Prostate gland (tissue), 2 donors: ENCODE measurements at places on chromosomes 5 and 9. TPM values are rescaled to one million over a fixed set of nuclear protein-coding genes. Genes with fewer than 3 reads are reported as not detected.

DNA sequence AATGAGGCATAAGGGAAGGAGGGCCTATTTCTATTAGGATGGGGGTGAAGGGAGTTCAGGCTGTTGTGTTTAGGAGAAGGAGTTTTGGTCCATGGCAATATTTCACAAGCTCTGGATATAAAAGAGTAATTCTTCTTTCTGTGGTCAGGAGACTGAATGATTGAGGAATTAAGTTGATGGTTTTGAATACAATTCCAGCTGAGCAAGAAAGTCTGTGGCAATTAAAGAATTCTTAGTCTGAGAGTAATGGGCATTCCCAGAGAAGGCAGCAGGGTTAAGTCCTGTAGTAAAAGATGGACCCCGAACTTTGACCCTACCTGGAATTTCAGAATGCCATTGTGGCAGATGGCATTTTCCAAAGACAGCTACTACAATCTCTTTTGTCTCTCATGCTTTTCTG, 202.6 kb downstream of the TLE4 start:
- no peak overlapping the region for H3K4me3 ChIP-seq
- H3K27me3 ChIP-seq, result no peaks in the 10 kb centered on the region
- no peak overlapping the region for H3K27ac ChIP-seq
- no peaks in the 10 kb centered on the region for H3K4me1 ChIP-seq
- H3K36me3 ChIP-seq, result no peaks in the 10 kb centered on the region

- H3K27ac ChIP-seq, result no peak overlapping the region
- H3K4me3 ChIP-seq, result no peak overlapping the region
- no peaks in the 10 kb centered on the region for H3K36me3 ChIP-seq
- DNase-seq, result no peak
- H3K27me3 ChIP-seq, result no peaks in the 10 kb centered on the region
- H3K4me1 ChIP-seq, result no peaks in the 10 kb centered on the region
Observed at GRCh38 chr5:51829230-51829629, 446.0 kb downstream of the ISL1 start.

Gene CDC20B
- not detected for total RNA-seq

Gene KCTD16
- 0.62 TPM for total RNA-seq

Gene ANGPTL2
- 43.2 TPM for total RNA-seq

Gene TNC
- total RNA-seq, result 92.5 TPM
